ENCODE measurements at places on chromosomes 1 and 21.

DNA sequence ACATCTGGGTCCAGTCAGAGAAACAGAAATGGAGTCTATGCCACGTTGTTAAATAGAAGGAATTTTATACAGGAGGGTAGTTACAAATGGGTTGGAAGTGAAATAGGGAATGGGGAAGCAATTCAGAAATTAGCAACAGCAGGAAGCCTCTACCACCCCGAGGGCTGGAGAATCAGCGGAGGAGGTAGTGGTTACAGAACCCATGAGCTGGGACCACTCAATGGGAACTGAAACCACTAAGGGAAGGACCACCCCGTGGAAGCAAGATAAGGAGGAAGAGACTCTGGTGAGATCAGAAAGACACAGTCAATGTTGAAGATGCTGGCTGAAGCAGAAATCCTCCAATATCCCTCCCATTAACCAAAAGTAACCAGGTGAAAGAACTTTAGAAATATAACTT is 15.5 kb upstream of the MAST2 start:
- DNase-seq = no peak

GRCh38 chr21:39263372-39263771 is 50.1 kb downstream of the BRWD1 start:
- DNase-seq = no peak

DNA sequence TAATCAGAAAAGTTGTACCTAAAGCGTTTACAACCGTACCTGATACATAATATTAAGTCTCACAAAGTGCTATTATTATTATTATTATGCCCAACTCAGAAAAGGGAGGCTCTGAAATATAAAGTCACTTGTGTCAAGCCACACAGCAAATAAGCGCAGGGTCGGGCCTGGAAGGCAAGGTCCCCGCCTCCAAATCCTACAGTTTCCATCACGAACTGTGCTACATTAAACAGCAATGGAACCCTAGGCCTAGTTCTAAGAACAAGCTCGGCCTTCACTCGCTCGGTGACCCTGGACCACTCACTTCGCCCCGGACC is 549 bp downstream of the PARS2 start:
- DNase-seq = no peak

DNA sequence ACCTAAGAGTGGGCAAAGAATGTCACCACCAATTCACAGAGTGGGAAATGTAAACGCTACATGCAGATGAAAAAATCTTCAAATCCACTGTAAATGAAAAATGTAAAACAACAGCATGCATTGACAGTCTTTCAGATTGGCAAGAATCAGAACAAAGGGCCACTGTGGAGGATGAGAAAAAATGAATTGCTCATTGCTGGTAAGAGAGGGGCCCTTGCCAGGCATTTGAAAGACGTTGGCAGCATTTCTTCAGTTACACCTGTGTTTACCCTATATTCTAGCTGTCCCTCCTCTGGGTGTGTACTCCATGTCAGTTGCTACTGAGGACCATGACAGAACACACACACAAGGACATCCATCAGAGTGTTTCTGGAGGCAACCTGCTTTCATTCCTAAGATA is 25.8 kb upstream of the AADACL3 start:
- DNase-seq = no peak

DNA sequence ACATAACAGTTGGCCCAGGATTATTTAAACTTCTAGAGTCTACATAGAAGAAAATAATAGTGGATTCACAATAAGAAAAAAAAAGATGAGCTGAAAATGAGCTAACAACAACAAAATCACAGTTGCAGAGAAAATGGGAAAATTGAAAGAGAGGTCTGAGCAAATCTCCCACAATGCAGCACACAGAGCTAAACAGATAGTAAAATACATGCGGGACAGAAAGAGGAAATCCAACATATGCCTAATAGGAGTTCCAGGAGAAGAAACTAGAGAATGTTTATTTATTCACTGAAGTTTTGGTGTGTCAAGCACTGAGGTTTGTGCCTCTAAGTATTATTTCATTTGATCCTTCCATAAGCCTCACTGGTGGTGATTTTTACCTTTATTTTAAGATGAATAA is 45.5 kb upstream of the CACHD1 start:
- no peak for DNase-seq
